T-helper 1 cell (primary cell): ENCODE measurements at places on chromosomes 2 and 18.

DNA sequence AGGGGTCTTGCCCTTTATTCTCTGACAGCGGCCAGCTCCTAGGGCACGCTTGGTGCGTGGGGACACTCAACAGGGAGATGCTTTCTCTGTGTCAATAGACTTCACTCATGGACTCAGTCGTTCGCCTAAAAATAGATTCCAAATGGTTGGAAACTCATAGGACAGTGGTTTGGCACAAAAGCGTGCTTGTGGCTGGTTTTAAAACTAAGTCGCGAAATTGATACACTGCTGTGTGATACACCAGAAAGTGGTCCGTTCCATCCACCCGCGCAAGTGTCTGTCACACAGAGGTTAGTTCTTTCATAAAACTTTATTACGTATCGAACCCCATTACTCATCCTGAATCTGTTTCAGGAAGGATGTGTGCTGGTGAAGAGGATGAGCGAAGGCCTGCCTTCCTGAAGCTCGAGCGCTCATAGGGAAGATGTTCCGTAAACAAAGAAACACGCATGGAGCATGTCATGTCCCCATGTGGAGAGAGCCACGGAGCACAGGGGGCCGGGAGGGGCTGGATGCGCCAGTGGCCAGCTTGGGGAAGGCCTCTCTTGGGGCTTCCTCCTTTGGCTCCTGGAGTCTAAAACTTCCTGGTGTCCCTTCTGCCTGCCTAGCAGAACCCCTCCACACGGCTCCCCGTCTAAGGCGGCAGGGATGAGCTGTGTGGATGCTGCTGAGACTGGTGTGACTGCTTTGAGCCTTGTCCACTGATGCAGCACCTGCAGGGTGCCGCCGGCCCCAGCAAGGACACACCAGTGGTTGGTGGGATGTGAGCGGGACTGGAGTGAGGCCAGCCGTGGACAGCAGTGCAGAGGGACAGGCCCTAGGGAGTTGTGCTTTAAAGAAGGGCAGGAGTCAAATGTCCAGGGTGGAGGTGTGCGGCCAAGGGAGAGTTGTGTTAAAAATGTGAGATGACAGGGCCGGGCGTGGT, 207.2 kb downstream of the GBX2 start:
- no peak for DNase-seq

DNA sequence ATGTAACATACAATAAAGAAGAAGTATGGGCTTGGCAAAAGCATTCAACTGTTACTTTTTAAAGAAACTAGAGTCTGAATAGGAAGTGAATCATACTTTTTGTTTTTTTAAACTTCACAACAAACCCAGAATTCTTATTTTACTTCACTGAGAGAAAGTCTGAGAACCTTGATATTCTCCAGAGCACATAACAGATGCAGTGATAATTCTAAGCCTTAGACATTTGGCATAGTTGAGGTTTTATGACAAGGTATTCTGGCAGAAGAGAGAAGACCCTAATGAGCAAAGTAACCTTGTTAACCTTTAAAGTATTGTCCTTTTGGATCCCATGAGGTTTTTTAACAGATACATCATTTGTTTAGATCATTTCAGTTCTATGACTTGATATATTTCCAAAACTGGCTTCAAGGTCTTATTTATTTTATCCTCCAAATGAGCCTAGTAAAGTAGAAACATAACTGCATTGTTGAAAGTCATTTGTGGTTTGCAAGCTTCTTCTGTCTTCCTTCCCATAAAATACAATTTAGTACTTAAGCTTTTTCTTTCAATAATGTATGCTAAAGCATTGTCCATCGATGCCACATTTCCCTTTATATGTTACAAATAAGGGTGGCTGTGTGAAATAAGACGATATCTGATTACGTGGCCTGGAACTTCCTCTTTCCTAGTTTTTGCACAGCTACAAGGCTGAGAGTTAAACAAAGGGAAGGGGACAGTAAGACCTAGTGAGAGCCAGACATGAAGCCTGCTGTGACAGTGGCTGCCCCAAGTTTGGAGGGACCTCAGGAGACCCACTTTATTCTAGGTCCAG, 86.1 kb upstream of the ITPRID2 start:
- no peak for DNase-seq

GRCh38 chr2:227504700-227505099, 32.7 kb downstream of the AGFG1 start:
- no peak for DNase-seq

GRCh38 chr2:46493971-46494250, 14.5 kb downstream of the TMEM247 start:
- DNase-seq = no peak

DNA sequence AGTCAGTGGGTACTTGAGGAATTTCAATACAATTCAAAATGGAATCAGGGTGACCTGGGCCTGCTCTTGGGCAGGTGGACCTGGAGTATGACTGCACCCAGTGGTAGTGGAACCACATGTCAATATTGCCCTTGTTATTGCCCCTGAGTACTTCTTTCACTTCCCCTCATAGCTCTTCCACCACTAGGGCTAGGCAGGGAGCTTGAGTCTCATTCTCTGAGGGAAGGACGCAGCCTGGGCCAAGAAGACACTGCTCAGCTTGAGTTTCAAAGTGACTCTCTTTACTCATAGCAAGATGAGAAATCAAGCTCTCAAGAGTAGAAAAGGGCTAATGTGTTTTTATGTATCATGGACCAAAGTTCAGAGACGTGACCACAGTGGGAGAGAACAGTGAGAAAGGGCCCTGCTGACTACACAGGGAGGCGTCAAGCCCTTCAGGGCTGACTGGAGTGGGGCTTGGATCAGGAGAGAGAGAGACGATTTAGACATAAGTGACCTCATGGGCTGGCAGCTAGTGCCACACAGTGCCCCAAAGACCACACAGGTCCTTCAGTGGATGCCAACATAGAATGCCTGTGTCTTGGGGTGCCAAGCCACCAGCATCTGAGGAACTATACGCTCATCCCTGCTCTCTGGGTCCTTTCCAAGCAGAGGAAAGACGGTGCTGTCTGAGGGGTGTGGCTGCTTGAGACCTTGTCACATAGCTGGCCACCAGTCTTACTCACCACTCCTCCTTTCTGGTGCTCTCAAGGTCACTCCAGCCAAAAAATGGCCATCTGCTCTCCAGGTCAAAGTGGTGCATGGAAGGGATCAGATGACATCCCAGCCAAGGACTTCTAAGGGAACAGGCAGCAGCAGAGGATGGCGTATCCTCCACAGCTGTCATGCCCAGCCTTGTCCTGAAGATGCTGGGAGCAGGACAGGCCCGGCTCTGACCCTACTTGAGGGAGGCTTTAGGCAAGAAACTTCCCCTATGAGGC, 13.0 kb downstream of the PTMA start:
- no peak for DNase-seq

DNA sequence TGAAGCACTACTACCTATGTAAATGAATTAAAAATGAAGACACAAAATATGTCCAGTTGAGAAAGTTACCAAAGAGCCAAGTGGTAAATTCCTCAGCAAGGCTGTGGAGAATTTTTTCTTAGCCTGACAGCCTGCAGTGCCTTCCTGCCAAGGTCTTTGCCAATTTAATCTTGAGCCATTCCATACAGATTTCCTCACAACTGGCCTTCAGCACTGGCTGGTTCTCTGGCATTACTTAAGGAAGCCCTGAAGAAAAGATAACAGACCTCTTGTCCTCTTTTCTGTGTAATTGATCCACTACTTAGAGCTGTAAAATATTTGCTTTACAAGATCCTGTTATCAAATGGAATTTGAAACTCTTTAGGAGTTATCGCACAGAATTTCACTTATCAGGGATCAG, 334.2 kb upstream of the LRRTM1 start:
- DNase-seq = no peak

GRCh38 chr18:53946594-53946993, 277.9 kb downstream of the MBD2 start:
- DNase-seq = no peak

DNA sequence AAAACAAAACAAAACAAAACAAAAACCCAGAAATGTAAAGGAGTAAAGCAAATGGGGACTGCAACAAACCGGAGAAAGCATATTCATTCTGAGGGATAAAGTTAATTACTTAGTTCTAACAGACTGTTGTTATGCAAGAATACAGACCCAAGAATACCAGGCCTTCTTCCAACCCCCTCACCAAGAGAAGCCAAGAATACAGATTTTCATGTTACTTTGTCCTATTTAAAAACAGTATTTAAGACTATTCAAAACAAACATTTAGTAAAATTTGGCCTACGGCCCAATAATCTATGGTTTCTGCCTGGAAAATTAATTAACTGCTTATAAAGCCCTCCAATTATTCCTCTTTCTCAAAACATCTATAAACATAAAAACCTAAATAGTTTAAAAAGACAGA, 91.4 kb downstream of the USP34 start:
- no peak for DNase-seq

- DNase-seq = no peak
These were observed 326.2 kb upstream of the SOX11 start for GRCh38 chr2:5365871-5366461.

- no peak for DNase-seq
These were observed 109.1 kb upstream of the RMDN2 start for GRCh38 chr2:37816036-37816435.

DNA sequence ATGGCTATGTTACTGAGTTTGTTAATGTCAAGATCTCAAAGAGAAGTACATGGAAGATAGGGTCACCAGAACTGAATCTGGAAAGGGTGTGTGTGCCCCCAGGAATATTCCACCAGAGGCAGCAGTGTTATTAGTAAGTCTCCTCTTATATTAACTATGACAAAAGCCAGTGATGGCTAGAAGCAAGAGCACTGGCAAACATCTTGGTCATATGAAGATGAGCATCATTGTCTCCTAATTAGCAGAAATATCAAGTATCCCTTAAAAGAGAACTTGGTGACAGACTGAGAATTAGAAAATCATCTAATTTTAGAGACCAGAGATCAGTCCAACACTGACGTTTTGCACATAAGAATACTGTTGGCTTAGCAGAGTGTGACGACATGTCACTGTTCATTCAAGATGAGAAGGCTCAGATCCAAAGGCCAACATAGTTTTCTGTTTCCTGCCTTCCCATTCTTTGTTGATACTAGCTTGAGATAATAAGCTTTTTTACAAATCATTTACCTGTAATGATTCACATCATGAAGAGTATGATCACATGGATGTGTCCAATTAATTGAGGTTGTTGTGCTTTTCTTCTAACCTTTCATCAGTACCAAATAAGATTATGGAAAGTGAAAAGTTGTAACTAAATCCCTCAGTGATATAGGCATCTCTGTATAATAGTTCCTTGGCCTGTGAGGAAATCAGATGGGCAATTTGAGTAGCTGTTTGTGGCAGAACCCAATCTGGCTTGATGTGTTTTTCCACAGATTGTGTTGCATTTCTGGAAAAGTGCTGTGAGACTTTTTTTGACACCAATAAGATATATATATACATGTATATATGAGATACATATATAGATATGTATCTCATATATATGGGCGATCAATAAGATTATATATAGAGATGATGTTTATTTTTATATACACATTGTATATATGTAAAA, 44.5 kb downstream of the MAPRE2 start:
- no peak for DNase-seq

DNA sequence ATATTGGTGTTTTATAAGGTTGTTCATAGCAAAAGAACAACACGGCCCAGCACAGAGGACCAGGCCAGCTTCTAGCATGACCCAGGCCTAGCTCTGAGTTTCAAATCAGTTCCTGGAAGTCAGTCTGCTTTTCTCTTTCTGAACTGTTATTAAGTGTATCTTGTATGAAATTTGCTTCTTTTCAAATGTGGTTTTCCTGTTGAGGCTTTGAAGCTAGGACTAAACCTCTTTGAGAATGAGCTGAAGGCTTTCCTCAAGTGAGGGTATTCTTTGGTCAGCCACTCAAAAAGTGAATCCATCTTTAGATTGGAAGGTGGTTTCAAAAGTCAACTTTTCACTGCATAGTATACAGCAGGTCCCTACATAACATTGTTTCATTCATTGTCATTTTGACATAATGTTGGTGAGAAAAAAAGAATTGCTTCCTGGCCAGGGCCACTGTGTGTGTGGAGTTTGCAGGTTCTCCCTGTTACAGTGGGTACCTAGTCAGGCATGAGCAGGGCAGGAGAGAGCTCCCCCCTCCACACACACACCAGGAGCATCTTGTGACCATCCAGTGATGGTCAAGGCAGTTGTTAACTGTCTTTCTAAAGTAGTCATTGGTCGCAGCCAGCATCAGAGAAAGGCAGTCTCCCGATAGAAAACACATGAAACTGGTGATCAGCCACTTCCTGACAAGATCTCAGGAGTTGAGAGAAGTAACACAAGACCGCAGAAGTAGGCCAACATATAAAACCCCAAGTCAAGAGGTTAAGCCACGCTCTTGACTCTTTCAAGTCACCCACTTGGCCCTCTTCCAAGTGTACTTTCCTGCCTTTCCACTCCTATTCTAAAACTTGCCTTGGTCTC, 6.7 kb upstream of the ACAA2 start:
- DNase-seq = peak; percentile 45

GRCh38 chr2:238042849-238043584, 17.8 kb upstream of the SCLY start:
- no peak for DNase-seq

DNA sequence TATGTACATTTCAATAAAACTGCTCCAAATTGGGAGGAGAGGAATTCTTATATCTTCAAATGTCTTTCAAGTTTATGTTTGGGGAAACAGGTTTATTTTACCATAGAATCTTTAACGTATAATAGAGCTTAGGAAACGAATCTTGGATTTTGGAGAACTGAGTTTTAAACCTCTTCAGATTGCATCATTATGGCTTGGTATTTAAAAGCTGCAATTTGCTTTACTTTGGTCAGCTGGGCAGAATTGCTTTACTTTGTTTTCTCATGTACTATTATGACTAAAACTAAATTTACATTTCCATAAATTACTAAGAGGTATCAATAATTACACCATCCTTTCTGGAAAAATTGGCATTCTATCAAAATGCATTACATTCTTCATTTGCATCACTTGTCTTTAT, 54.6 kb downstream of the BAZ2B start:
- no peak for DNase-seq

DNA sequence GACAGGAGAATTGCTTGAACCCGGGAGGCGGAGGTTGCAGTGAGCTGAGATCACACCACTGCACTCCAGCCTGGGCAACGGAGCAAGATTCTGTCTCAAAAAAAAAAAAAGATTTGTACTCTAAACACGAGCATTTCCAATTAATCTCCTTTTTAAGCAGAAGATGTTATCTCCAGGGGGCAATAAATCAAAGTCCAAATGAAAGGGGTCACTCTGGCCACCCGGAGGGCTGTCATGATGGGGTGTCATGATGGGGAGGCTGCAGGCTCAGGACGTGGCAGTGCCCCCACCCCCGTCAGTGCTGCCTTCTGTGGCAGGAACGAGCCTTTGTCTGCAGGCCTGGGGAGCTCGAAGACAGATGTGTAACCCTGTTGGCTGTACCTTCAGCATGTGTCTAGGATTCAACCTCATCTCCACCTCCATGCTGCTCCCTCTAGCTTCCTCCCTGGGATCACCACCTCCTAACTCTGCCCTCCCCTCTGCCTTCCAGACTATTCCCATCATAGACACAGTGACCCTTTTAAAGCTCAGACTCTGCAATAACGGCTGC, 76.9 kb upstream of the YWHAQ start:
- DNase-seq = no peak
